Esophagus squamous epithelium (tissue), 5 donors: ENCODE measurements at places on chromosomes 4 and X.
A peak's percentile ranks its signal among the peaks of the same experiment; 100 is the strongest.

DNA sequence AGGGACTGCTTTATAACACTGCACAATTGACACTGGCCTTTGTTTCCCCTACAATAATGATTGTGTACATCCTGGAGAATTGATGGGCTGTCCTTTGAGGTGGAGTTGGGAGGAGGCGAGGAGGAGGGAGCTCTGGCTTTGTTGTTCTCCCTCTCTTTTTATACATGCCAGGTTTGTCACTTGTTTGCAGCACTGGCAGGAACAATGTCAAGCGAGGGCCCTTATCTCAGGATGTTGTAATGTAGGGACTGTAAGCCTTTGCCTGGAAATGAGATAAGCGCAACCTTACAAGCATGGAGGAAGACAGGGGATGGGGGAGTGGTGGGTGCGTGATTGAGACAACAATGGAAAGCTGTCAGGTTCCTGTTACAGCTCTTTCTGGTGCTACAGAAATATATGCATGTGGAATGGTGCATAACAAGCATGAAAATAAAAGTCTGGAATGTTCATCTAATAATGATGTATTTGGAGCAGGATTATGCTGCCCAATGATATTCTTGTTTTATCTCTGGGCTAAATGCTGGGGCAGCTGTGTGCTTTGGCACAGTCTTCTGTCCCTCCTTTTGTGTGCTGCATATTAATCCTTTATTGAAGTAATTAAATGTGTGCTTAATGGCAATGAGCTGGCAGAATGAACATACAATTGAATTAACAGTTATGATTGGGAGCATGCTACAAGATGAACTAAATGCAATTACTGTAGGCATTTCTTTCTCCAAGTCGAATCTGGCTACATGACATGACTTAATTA, 294.4 kb downstream of the GPAT3 start:
- H3K27ac ChIP-seq: no peak overlapping the region
- H3K4me1 ChIP-seq: no peaks in the 10 kb centered on the region
- DNase-seq: no peak
- H3K27me3 ChIP-seq: no peaks in the 10 kb centered on the region
- no peak overlapping the region for H3K4me3 ChIP-seq
- H3K36me3 ChIP-seq: no peaks in the 10 kb centered on the region

DNA sequence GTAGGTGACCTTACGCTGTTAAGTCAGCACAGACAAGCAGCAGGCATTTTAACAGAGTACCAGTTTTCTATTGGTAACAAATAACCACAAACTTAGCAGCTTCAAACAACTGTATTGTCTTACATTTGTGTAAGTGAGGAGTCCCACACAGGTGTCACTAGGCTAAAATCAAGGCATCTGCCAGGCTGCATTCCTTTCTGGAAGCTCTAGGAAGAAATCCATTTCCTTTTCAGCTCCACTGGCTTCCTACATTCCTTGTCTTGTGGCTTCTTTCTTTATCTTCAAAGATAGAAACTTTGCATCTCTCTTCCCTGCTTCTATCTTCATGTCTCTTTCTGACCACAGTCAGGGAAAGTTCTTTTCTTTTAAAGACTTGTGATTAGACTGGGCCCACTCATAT, 139.9 kb downstream of the TMEM144 start:
- H3K4me1 ChIP-seq: no peaks in the 10 kb centered on the region
- H3K27ac ChIP-seq: no peak overlapping the region
- DNase-seq: no peak
- no peaks in the 10 kb centered on the region for H3K36me3 ChIP-seq
- no peaks in the 10 kb centered on the region for H3K27me3 ChIP-seq

- H3K27me3 ChIP-seq: no peaks in the 10 kb centered on the region
- H3K27ac ChIP-seq: no peak overlapping the region
- DNase-seq: no peak
- H3K36me3 ChIP-seq: no peaks in the 10 kb centered on the region
Observed at GRCh38 chr4:76341063-76341462, 34.5 kb downstream of the STBD1 start.

DNA sequence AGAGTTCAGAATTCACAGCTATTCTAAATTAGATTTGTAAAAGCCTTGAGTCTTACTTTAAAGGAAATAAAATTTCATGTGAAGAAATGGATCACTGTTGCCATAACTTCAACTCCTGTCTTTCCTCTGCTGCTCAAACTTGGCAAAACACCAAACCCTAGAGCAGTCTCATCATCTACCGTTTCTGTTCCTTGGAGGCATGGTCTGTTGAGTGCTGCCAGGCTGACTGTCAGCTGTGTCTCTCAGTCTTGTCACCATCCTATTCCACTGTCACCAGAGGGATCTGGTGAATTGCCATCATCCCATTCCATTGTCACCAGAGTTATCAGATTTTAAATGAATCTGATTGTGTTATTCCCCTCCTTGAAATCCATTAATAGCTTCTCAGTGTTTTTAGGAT, 55.6 kb downstream of the STIM2 start:
- H3K36me3 ChIP-seq: no peaks in the 10 kb centered on the region
- no peak for DNase-seq
- H3K4me3 ChIP-seq: no peak overlapping the region
- no peak overlapping the region for H3K27ac ChIP-seq
- no peaks in the 10 kb centered on the region for H3K4me1 ChIP-seq

- no peak for DNase-seq
- H3K27me3 ChIP-seq: no peaks in the 10 kb centered on the region
- H3K4me1 ChIP-seq: peaks cover 7% of the 10 kb centered on the region
- H3K4me3 ChIP-seq: no peak overlapping the region
- peak overlapping the region; percentile 48 for H3K27ac ChIP-seq
Observed at GRCh38 chrX:154431341-154431740, 2.9 kb downstream of the ATP6AP1 start.

DNA sequence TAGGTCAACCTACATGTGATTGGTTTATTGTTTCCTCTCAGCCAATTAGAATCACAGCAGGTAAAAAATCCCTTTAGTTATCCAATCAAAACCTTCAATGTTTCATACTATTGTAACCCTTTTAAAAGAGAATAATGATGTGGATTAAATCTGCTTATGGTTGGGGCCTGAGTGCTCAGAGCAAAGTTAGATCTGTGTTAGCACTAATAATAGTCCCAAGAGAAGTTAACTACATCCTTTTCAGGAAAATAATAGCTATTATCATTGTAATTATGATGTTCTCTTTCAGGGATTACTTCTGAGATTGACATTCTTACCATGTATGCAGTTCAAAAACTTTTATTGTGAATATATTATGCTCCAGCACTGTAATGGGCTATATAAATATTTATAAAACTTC, 262.6 kb upstream of the ARX start:
- H3K4me1 ChIP-seq: no peaks in the 10 kb centered on the region
- H3K27ac ChIP-seq: no peak overlapping the region
- no peak for DNase-seq

- H3K4me1 ChIP-seq: peaks cover 18% of the 10 kb centered on the region
- H3K27me3 ChIP-seq: no peaks in the 10 kb centered on the region
- peak overlapping the region; percentile 37 for H3K4me3 ChIP-seq
Observed at GRCh38 chr4:76802236-76803021, 95.5 kb downstream of the SOWAHB start.

DNA sequence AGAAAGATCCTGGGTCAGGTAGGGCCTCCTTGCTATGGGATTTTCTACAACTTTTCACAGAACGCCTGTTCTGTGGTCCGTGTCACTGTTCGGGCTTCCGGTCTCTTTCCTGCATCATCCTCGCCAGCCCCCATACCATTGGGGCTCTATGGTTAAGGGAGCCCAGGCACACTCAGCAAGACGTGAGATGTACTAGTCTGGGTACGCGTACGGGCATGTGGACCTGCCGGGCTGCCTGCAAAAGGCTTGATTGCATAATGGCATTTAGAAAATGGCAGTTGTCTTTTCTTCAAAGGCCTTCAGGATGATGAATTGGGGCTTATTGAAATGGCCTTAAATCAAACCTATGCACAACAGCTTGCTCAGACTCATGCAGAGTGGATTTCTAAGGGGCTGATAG, 86.7 kb downstream of the CNGA2 start:
- no peaks in the 10 kb centered on the region for H3K36me3 ChIP-seq
- no peak overlapping the region for H3K27ac ChIP-seq
- H3K4me1 ChIP-seq: peaks cover 24% of the 10 kb centered on the region
- no peak for DNase-seq
- no peak overlapping the region for H3K4me3 ChIP-seq

DNA sequence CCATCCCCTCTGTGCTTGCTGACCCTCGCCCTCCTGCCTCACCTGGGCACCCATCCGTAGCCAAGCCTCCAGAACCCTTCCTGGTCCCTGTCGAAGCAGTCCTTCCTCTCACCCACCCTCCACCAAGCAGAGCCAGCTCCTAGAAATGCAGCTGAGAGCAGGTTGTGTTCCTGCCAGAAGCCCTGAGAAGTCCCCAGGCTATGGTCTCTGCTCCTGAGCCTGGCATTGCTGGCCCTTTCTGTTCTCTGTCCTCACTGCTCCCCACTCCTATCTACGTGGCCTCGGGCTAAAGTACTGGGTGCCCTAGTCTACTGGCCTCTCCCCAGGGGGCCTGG, 2.1 kb upstream of the CPZ start:
- DNase-seq: no peak
- peaks cover 7% of the 10 kb centered on the region for H3K27me3 ChIP-seq
- H3K4me1 ChIP-seq: no peaks in the 10 kb centered on the region

GRCh38 chr4:68070302-68070701, 59.4 kb downstream of the TMPRSS11F start:
- no peaks in the 10 kb centered on the region for H3K4me1 ChIP-seq
- no peak overlapping the region for H3K4me3 ChIP-seq
- no peak overlapping the region for H3K27ac ChIP-seq
- H3K36me3 ChIP-seq: no peaks in the 10 kb centered on the region
- DNase-seq: no peak
- H3K27me3 ChIP-seq: no peaks in the 10 kb centered on the region

- H3K4me1 ChIP-seq: no peaks in the 10 kb centered on the region
- no peaks in the 10 kb centered on the region for H3K27me3 ChIP-seq
- no peak overlapping the region for H3K4me3 ChIP-seq
Observed at GRCh38 chr4:172134521-172134920, 321.3 kb downstream of the GALNTL6 start.

DNA sequence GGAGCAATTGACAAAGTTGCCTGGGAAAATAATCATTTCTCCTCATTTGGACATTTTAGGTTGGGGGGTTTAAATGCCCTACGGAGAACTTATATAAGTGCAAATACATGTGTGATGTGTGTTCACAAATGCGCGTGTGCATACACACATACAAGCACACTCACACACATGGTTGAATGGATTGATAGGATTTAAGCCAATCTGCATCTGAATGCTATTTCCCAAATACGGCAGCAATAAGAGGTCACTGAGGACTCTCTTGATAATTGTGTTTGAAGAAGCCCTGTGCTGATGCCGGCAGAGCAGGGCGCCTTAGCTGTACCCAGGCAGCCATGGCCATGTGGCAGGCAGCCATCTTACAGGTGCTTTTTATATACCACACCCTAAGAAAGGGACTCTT, 165.3 kb upstream of the LEF1 start:
- no peak overlapping the region for H3K27ac ChIP-seq
- H3K4me1 ChIP-seq: no peaks in the 10 kb centered on the region
- no peaks in the 10 kb centered on the region for H3K27me3 ChIP-seq
- H3K4me3 ChIP-seq: no peak overlapping the region

GRCh38 chr4:134762053-134762452, 560.5 kb upstream of the PABPC4L start:
- no peaks in the 10 kb centered on the region for H3K27me3 ChIP-seq
- no peaks in the 10 kb centered on the region for H3K4me1 ChIP-seq
- H3K4me3 ChIP-seq: no peak overlapping the region
- H3K36me3 ChIP-seq: no peaks in the 10 kb centered on the region

DNA sequence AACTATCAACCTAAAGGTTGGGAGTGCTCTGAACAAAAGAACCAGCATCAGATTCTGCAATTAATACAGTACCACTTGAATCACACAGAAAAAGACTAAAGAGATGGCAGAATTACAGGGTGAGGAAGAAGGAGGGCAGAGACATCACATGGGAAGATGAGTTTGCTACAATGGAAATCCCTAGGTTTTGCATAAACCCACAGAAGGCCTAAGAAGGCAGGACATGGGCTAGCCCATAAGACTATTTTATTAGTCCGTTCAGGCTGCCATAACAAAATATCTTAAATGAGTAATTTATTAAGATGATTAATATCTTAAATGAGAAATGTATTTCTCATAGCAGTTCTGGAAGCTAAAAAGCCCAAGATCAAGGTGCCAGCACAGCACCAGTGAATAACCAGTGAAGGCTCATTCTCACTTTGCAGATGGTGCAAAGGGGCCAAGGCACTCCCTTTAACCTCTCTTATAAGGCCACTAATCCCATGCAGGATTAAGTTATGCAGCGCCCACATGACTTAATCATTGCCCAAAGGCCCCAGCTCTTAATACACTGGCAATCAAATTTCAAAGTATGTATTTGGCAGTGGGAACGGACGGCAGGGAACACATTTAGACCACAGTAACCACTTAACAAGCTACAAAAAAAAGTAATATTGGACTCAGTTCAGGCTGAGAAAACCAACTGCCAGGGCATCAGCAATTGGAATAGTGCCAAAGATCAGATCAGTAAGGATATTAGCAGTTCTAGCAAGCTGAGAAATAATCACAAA, 47.6 kb upstream of the NEUROG2 start:
- no peaks in the 10 kb centered on the region for H3K27me3 ChIP-seq
- no peaks in the 10 kb centered on the region for H3K36me3 ChIP-seq
- DNase-seq: no peak
- no peak overlapping the region for H3K4me3 ChIP-seq
- no peaks in the 10 kb centered on the region for H3K4me1 ChIP-seq
- H3K27ac ChIP-seq: no peak overlapping the region

DNA sequence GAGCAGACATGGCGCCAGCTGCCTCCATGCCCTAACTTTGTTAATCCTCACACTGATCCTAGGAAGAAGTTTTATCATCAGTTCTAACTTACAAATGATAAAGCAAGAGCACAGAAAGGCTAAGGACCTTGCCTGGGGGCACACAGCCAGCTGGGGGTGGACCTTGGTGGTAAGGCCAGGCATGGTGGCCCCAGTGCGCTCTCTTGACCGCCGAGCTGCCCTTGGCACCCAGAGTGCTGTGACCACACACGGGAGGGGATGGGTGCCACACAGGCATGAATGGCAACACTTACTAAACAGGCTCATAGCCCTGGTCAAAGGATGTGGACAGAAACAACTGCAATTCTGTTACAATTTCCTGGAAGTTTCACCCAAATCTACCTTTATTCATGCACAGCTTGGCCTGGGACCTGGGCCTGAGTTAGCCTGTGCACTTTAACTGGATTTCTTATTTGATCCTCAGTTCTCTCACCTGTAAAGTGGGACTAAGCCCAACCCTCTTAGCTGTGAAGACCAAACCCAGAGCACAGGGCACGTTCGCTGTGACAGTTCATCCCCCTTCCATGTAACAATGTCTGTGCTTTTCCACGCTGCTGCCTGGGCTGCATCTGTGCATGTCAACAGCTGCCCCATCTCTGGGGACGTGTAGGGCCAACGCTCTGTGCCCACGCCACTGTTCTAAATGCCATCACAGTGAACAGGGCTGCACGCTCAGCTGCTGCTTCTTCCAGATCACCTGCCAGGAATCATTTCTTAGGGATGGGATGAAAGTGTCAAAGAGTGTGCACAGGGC, 44.8 kb downstream of the ACOX3 start:
- H3K27ac ChIP-seq: peak overlapping the region; percentile 82
- H3K4me1 ChIP-seq: peaks cover 30% of the 10 kb centered on the region
- H3K4me3 ChIP-seq: no peak overlapping the region

- peaks cover 79% of the 10 kb centered on the region for H3K4me1 ChIP-seq
Observed at GRCh38 chr4:87076690-87077358, 142.0 kb downstream of the AFF1 start.

- no peaks in the 10 kb centered on the region for H3K4me1 ChIP-seq
- H3K36me3 ChIP-seq: no peaks in the 10 kb centered on the region
- H3K27me3 ChIP-seq: no peaks in the 10 kb centered on the region
- no peak overlapping the region for H3K4me3 ChIP-seq
Observed at GRCh38 chr4:28225050-28225449, 1364.4 kb downstream of the STIM2 start.

- H3K4me3 ChIP-seq: peak overlapping the region; percentile 4
- no peaks in the 10 kb centered on the region for H3K36me3 ChIP-seq
- no peak for DNase-seq
- no peak overlapping the region for H3K27ac ChIP-seq
Observed at GRCh38 chr4:119284876-119285780, 36.8 kb downstream of the FABP2 start.
